ENCODE measurements at places on chromosomes 12 and 14.

DNA sequence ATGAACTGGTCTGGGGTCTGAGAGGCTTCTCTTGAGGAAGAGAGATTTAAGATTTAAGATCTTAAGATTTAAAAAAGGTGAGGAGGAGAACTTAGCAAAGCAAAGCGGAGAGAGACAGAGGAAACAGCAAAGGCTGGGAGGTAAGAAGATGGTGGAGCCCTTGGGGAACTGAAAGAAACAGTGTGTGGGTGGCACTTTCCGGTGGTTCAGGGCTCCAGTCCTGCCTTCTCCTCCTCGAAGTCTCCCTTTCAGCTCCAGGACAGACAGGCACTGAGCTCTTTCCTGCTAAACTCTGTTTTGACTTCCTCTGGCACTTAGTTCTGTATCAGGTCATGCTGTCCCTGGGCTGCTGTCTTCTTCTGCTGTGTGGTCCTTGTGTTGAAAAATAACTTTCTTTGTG is 298.7 kb upstream of the SRRM4 start:
- no peak for DNase-seq

DNA sequence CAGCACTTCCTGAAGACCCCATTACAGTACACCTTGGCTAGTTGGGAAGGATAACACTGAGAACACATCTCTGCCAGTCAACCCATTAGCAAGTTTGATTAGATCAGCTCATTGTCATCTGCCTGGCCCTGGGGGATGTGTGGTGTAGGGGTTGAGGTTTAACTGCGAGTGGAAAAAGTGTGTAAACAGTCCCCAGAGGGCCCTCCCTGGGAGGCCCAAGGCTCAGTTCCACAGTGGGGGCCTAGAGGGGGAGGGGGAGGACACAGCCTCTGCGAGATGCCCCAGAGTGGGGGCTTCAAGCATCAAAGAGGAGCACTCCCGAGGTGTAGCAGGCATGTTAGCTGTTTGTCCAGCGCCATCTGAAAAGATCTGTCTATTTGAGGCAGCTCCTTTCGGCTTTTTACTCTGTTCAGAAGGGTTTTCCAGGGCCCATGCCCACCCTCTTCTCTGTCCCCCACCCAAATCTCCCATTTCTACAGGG is 344 bp downstream of the LPAR5 start:
- DNase-seq, result no peak

GRCh38 chr14:103597623-103598377 is 31.2 kb upstream of the KLC1 start:
- no peak for DNase-seq

GRCh38 chr14:74400031-74400685 is 25.9 kb downstream of the SYNDIG1L start:
- DNase-seq, result peak; percentile 49

GRCh38 chr12:90106568-90106967 is 397.9 kb upstream of the ATP2B1 start:
- DNase-seq, result no peak

- no peak for DNase-seq
Observed at GRCh38 chr12:28026701-28027100, 54.2 kb upstream of the PTHLH start.

DNA sequence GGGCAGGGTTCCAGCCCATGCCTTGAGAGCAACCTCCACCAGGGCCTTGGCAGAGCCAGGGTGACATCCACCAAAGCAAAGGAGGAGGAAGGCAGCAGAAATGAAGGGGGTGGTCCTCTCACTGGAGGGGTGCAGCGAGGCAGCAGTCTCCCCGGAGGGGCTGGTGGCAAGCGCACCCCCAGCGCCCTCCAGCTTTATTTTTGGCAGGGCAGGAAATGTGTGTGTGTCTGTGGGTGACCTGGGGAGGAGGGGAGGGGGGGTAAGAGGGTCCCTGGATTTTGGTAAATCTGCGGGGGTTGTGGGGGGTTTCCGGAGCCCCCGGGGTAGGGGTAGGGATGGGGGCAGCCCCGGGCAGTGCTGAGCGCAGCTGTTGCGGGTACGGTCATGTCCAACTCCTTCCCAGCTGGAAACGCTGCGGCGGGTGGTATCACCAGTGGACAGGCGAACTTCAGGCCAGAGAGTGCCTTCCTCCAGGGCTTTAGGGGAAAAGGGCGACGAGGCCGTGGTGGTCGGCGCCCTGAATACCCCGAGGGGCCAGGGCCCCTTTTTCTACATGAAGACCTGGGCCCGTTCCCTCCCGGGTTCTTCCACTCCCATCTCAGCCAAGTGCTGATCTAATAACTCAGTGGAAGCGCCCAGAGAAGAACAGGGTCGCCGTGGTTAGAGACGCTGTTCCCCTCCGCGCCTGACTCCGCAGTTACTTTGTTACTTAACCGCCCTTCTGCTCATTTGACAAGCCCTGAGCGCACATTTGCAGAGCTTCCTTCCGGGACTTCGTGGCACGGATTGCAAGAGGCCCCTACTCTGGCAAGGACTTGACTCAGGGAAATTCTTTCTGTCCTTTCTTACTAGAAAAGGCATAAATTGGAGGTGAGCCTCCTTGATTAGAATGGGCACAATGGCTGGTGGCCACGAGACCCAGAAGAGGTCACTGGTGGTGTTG is 55.2 kb downstream of the FOS start:
- peak; percentile 76 for DNase-seq

GRCh38 chr12:79933532-79934264 is 1.2 kb downstream of the PPP1R12A start:
- peak; percentile 60 for DNase-seq

DNA sequence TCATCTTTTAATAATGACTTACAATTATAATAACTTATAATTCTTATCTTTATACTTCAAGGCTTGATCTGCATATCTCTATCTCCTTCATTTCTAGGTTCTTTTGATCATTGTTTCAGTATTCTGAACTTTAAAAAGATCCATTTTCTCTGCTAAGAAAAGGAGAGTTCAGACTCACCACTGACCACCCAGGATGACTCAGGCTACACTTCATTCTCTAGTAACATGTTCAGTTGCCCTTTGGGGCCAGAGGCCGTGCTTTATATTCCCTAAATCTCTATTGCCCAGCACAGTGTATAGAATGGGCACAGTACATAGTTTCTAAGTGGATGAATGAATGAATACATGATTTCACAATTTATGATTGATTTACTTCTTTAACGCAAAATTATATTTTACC is 268.7 kb downstream of the AKAP6 start:
- no peak for DNase-seq

DNA sequence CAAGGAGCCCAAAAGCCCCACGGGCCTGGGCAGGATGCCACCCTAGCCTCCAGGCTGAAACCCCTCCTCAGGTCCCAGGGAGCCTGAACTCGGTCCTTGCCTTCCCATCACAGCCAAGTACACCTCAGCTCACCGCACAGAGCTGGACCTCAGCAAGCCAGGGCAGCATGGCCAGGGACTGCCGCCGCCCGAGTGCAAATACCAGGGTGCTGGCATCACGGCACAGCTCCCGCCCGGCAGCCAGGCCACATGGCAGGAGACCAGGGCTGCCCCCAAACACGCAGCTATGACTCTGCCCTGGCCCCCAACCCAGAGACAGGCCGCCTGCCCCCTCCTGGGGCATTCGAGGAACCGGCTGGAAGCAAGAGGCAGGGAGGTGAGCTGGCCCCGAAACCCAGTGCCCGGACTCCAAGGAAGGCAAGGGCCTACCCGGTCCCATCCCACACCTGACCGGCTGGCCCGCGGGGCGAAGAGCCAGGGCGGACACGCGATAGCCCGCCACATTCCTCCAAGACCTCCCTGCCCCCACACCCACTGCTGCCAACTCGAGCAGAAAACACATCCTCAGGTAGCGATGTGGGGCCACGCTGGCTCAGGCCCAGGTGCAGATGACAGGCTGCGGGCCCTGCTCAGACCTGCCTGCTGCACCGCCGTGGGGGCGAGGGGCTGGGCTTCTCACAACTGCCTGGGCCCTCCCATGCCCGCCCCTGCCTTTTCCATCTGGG is 2.7 kb downstream of the JAG2 start:
- no peak for DNase-seq

- DNase-seq, result no peak
Observed at GRCh38 chr12:128947209-128947608, 93.9 kb downstream of the GLT1D1 start.

- DNase-seq, result no peak
Observed at GRCh38 chr14:105281371-105282097, 19.3 kb downstream of the BRF1 start.

DNA sequence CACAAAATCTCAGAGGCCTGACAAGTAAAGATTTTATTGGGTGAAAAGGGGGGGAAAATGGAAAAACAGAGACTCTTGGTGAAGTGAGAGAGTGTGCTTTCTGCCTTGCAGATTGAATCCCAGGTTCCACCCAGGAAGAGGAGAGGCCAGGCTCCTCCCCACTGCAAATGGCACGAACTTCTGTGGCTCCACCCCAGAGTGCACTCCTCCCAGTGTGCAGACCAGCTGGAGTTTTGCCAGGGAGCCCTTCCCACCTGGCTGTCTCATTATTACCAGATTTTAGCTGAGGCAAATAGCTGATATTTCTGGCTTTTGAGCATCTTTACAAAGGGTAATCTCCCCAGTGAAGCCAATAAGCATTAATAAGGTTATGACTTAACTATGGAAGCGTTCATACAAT is 51.9 kb downstream of the TESPA1 start:
- DNase-seq, result no peak

DNA sequence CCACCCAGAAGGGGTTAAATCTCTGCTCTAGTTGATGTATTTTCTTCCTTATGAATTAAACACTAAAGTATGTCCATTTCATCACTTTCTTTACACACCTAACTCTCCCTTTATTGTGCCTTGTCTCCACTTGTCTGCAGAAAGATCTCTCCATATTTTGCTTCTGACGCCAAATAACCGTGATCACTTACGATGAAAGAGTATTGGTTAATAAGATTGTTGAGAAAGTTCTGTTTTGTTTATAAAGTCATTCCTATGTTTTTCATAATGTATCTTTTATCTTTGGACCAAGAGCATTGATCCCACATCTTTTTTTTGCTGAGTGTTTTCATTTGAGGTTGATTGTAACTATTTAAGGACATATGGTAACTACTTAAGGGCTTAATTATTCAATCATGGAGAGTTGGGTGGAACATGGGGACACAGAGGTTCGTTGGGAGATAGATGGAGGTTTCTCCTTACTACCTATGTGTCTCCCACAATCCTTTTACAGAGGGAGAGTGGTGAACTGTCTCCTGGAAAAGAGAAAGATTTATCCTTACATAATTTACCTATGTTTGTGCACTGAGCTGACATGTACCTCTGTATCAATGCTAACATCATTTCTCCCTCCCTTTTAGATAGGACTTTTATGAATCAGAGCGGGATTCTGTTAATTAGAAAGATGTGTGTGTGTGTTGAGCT is 120.7 kb upstream of the SLC38A2 start:
- no peak for DNase-seq

GRCh38 chr14:95547626-95548327 is 12.9 kb downstream of the GLRX5 start:
- DNase-seq, result no peak

- no peak for DNase-seq
Observed at GRCh38 chr12:95257541-95257940, 39.9 kb downstream of the VEZT start.

DNA sequence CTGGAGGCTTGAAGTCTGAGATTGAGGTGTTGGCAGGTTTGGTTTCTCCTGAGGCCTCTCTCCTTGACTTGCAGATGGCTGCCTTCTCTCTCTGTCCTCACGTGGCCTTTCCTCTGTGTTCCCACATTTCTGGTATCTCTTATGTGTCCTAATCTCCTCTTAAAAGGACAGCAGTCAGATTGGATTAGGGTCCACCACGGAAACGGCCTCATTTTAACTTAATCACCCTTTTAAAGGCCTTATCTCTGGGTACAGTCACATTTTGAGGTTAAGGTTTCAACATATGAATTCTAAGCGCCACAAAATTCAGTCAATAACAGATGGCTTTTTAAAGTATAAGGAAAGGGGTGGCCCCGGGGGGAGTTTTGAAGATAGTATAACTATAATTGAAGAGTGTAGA is 33.5 kb downstream of the UNC79 start:
- DNase-seq, result peak; percentile 13
